ENCODE measurements at places on chromosomes 3 and 15. TPM values are rescaled to one million over a fixed set of nuclear protein-coding genes. Genes with fewer than 3 reads are reported as not detected.
A peak's percentile ranks its signal among the peaks of the same experiment; 100 is the strongest.

- no peak for DNase-seq
Observed at GRCh38 chr3:72739531-72740466, 108.4 kb downstream of the SHQ1 start.

- DNase-seq = no peak
Observed at GRCh38 chr15:68332266-68332665, 54.7 kb downstream of the FEM1B start.

GRCh38 chr15:66795851-66796250, 93.8 kb downstream of the SMAD6 start:
- DNase-seq = no peak

DNA sequence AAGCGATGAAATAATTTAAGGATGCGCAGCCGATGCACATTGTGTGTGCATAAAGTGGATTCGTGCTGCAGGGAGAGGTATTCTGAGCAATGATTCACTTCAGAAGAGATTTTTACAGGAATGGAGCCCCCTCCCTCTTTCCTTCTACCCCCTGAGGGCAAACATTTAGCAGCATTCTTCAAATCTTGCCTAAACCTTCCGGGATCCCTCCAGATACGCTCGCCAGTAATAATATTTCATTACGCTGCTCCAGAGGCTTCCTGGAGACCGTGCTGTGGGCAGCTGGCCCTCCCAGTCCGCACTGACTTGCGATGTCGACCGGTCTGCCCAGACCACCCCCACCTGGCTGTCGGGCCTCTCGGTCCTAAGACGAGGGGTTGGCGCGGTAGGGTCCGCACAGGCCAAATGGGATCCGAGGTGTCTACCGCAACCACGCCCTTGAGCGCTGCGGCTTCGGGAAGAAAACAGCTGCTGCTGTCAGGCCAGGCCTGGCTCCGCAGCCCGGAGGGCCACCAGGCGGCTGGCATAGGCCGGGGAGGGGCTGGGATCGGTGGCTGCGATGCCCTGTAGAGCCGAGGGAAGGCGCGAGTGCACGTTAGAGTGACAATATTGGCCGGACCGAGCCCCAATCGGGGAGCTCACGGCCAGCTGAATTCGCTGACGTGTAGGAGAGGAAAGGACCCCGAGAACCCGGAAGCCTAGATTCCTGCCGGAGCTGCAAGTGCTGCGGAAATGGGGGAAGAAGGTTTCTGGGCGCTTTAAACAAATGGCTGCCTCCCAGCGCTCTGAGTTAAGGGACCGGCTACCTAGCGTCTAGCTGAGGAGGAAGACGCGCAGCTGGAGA, 14.3 kb downstream of the ZIC4 start:
- no peak for DNase-seq

DNA sequence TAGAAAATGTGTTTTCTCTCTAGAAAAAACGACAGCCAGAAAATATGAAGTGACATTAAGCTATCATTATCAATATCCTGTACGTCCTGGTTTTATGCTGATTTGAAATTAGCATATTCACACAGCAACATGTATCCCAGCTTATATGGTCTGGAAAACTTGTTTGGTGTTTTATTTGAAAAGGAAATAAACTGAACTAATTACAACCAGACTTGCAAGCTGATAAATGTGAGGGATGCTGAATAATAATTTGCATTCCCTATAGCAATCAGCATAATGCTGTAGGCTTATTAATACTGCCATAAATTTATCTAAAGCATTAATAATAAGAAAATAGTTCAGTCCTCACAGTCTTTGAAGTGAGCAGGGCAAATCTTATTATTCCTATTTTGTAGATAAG, 336.9 kb upstream of the UMPS start:
- no peak for DNase-seq

GRCh38 chr3:52440249-52440551, 4.7 kb downstream of the SEMA3G start:
- DNase-seq = no peak

DNA sequence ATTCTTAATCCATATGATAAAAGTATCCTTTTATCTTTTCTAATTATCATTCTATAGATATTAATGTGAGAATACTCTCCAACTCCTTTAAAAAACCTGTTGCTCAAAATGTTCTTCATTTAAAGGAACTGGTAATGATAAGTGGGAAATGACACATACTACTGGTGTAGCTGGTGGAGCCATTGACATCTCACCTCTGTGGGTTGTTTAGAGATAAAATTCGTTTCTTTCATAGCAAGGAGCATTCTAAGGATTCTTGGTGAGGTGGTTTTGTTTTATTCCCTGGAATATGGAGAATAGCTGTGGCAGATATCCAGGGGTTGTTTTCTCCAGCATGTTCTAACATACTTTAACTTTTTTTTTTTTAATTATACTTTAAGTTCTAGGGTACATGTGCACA, 299.8 kb upstream of the THBS1 start:
- no peak for DNase-seq

- DNase-seq = no peak
Observed at GRCh38 chr3:37712421-37712820, 149.3 kb upstream of the CTDSPL start.

DNA sequence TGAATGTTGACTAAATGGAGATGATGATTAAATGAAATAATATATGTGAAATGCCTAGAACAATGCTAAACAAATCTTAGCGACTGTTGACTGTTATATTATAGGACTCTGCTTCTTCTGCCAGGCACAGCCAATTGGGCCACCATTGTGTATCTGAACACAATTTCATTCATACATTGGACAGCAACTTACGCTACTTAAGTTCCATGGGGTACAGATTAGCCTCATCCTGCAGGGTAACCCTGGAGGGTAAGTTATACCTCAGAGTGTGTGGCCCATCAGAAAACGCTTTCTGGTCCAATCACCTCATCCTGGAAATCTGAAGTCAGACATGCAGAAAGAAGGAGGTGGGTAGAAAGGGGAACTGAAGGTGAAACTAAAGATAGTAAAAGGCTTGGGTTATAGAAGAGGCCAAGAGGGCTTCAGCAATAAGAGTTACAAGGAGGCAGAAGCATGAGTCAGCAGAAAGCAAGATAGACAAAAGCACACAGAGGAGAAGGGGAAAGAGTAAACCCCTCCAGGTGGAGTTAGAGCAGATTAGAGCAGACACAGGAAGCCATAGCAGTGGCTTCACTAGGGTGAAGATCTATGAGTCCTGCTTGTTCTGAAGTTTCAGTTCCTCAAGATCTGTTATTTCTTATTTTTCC, 119.3 kb upstream of the SLC24A5 start:
- DNase-seq = no peak

DNA sequence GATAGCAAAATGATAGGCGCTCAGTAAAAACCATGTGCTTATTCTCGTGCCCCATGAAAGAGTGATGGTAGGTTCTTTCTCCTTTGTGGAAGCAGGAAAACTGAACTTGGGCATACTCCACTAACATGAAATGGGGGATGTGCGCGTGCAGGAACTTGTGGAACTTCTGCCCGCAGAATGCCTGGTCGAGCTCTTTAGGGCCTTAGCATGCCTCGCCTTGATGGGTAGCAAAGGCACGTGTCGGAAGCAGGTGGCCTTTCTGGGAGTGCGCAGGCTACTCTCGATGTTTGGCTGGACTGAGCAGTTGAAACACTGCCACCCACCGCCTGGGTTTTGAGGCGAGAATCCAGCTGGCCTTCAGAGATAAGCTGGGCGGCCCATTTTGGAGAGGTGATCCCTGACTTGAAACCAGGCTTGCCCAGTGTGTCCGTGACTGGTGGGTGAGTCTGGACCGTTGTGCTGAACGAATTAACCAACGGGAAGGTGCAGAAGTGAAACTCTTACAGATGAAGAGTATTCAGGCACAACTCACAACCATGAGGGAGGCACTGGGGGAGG, 842 bp downstream of the PCCB start:
- peak; percentile 71 for DNase-seq

DNA sequence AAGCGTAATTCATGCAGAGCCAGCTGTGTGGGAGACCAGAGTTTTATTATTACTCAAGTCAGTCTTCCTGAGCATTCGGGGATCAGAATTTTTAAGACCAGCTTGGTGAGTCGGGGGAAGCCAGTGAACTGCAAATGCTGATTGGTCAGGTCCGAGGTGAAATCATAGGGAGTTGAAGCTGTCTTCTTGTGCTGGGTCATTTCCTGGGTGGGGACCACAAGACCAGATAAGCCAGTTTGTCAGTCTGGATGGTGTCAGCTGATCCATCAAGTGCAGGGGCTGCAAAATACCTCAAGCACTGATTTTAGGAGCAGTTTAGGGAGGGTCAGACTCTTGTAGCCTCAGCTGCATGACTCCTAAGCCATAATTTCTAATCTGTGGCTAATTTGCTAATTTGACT, 228.1 kb upstream of the ATP10A start:
- DNase-seq = no peak

DNA sequence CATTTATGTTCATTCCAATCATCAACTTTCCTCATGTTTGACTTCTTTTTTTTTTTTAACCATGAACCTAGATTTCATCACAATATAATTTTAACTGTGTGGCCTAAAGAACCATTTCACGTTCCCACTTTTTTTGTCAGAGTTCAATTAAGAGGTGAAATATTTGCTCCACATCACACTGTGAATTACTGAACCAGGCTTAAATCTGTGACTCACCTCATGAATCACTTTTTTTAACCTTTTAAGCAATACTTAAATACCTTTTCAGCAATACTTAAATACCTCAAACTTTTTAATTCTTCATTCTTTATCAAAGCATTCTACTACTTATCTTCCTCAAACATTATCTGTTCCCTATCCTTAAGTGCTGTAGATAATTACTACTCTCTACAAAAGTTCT, 137.6 kb downstream of the SI start:
- DNase-seq = no peak

Gene CALML4
- 0.63 TPM for total RNA-seq

Gene HRG
- 0.20 TPM for total RNA-seq

Gene C3orf62
- 3.2 TPM for total RNA-seq

Gene ACTC1
- total RNA-seq = 15,090 TPM

Gene FILIP1L
- 57.3 TPM for total RNA-seq
